Brain microvascular endothelial cell (primary cell): ENCODE measurements at places on chromosomes 3 and 15.

GRCh38 chr3:58144478-58145325 is 66.1 kb downstream of the DNASE1L3 start:
- no peak for DNase-seq

GRCh38 chr3:83482402-83483070 is 1476.3 kb upstream of the CADM2 start:
- no peak for DNase-seq

- DNase-seq = peak; percentile 14
Measured at GRCh38 chr3:34856081-34856947, 783.0 kb upstream of the ARPP21 start.

GRCh38 chr3:189123595-189124387 is 48.0 kb upstream of the TPRG1 start:
- no peak for DNase-seq

GRCh38 chr3:185989511-185989910 is 51.7 kb upstream of the TRA2B start:
- no peak for DNase-seq

GRCh38 chr3:28777806-28778475 is 429.3 kb upstream of the AZI2 start:
- DNase-seq = no peak

DNA sequence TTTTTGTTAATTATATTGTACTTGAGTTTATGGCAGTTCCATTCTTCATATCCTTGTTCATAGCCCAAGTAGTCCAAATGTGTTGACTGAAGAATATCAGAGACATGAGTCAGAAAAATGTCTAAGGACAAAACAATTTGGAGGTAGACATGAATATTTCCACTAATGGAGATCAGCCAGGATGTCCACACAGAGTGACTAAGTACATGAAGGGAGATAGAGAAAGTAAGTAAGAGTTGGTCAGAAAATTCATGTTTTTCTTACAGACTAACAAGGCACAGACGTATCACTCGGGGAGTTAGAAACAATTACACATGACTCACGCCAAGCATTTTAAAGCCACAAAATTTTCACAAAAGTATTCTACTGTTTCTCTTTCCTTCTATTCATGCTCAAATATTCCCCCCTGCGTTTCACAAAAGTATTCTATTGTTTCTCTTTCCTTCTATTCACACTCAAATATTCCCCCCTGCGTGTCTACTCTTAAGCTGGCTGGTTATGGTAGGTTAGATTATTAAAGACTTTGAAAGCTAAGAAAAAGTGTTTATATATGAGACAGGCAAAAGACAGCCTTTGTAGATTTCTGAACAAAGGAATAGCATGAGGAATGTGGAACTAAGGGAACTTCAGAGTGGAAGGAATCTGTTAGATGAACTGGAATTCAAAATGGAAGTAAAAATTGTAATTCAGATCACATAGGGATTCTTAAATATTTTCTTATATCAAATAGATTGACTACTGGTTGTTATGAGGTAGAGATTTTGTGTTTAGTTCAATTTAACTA is 648.7 kb upstream of the CCDC54 start:
- DNase-seq = peak; percentile 94

DNA sequence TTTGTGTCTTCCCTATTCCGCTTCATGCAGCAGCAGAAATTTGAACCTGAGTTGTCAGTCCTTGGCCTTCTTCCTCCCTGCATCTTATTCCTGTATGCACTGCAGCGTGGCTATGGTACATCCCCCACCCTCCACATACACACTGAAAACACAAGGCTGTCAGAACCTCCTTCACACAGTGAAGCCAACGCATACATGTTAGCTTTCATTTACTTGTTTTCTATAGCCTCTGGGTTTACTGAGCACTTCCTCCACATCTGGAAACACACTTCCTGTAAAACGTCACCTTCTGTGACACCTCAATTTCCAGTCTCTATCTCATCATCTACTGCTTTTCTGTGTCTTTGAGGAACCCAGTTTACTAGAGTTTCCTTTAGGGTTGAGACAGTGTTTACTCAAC is 47.0 kb downstream of the SUSD5 start:
- DNase-seq = no peak

DNA sequence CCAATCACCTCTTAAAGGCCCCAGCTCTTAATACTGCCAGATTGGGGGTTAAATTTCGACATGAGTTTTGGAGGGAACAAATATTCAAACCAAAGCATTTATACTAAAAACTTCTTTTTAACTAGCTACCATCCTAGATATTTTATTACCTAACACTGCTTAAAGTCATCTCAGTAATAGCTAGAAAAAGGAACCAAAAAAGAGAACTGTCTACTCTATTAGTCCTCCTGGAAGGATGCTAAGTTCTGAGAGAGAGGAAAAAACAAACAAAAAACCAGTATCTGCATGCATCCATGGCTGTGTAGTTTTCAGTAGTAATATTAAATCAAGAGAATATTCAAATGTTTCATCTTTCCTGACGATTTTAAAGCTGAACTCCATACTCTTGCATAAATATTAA is 5.8 kb downstream of the CPOX start:
- no peak for DNase-seq

DNA sequence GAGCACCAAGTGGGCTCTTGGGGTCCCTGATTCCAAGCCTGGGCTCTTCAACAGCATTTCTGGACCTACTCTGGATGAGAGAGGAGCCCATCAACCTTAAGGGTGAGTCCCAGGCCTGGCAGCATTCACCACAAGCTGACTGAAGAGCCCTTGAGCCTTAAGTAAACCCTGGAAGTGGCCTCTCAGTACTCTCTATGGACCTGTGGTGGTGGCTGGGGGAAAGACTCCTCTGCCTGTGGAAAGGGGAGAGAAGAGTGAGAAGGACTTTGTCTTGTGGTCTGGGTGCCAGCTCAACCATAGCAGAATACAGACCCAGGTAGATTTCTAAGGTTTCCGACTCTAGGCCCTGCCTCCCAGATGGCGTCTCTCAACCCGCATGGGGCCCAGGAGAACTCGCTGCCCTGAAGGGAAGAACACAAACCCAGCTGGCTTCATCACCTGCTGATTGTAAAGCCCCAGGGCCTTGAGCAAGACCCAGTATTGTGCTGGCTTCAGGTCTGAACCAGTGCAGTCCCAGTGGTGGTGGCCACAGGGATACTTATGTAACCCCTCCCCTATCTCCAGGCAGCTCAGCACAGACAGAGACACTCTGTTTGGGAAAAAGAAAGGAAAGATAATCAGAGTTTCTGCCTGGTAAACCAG is 71.4 kb downstream of the TFDP2 start:
- DNase-seq = no peak

GRCh38 chr3:146605106-146605505 is at the start of gene PLSCR5:
TSS of gene PLSCR5 (minus strand) at chr3:146605346. CDS start at chr3:146605212, 134 bp downstream.
- no peak for DNase-seq

GRCh38 chr15:76360416-76360815 is 23.8 kb downstream of the ISL2 start:
- DNase-seq = no peak

GRCh38 chr15:71011503-71012155 is 103.6 kb upstream of the THSD4 start:
- peak; percentile 60 for DNase-seq

DNA sequence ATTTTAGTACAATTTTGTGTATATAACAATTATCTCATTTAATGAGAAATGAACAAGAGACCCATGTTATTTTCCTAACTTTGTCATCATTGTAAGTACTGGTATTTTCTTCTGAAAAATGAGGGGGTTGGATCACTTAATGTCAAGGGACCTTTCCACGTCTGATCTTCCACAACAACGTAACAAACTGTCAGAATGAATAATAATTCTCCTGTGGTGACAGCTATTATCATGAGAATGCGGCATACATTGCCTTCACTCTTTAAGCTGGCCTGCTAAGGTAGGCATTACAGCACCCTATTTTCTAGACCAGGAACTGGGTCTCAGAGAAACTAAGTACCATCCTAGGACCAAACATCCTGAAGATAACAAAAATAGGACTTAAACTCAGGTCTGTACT is 31.5 kb upstream of the MINAR1 start:
- no peak for DNase-seq

DNA sequence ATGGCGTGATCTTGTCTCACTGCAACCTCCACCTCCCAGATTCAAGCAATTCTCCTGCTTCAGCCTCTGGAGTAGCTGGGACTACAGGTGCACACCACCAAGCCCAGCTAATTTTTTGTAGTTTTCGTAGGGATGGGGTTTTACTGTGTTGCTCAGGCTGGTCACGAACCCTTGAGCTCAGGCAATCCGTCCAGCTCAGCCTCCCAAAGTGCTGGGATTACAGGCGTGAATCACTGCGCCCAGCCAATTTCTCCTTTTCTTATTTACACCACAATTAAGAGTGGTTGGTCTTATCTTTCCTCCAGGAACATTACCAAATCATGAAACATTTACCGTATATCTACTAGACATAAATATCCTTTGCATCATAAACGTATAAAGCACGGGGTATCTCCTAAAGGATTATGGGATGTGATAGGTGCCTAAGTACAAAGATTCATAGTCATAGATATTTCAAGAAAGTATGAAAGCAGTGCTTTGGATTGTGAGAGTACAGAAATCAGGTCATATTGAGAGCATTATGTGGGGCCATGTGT is 194.5 kb downstream of the RBMS3 start:
- no peak for DNase-seq

GRCh38 chr15:85335193-85335942 is 45.0 kb upstream of the AKAP13 start:
- DNase-seq = no peak

- DNase-seq = no peak
Measured at GRCh38 chr15:91499774-91500383, 353.6 kb upstream of the SLCO3A1 start.

DNA sequence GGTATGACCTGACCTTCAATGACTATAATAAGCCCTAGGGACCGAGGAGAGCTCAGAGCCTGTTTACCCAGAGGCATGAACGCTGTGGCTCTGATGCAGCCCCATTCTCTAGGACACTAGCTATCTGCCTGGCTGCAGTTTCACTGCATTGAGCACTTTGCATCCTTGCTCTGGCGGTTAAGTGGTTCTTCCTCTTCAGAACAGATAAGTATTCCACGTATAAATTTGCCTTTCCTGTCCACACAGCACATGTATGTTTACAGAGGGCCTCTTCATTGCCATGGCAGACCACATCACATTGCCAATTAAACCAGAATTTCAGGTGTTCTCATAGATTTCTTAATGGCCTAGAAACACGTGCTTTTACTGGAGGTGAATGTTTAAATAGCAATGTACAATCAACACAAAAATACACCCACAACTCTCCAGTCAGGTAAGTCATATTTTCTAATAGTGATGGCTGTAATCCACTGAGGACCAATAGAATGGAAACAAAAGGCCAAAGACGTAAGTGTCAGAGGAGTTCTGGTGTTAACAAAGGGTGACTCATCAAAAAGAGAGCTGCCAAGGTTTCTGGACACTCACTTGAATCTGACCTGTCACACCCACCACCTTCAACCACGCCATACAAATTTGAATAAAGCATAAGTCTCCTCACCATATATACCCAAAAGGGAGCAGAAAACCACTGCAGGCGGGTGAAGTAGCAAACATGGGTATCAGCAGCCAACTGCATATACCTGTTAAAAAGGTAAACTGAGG is 553.4 kb downstream of the OCA2 start:
- no peak for DNase-seq

DNA sequence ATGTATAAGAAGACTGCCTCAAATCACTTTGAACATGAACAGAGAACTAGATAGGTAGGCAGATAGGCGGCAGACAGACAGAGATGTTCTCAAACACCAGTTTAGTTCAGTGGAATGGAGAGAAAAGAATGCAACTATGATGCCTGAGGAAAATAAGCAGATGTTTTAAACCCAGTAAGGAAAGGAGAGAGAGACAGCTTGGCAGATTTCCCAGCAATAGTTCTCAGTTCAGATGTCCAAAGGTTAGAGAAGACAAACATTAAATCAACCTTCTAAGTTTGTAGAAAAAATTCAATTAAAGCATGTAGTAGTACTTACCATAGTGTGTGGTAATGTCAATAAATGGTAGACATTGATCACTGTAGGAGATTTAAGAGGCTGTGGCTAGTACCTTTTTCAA is 209.6 kb upstream of the PFN2 start:
- peak; percentile 77 for DNase-seq

GRCh38 chr15:44427756-44428724 is 611 bp downstream of the CTDSPL2 start:
- DNase-seq = no peak

- peak; percentile 65 for DNase-seq
Measured at GRCh38 chr3:124260206-124260915, 268.4 kb upstream of the ROPN1 start.

DNA sequence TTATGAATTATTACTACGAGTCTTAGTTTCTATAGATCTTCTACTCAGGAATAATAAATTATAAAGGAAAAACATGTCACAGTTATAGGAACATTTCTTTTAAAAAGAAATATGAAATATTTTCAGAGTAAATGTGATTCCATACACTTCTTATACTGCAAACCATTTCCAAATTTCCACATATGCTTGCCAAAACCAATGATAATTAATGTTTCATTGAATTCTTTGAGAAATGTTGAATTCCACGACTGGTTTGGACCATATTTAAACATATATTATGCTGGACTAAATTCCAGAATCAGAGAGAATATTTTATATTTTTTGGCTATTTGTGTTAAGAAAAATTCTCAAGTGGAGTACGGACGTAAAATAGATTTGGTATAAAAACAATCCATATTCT is 144.6 kb downstream of the EPHA3 start:
- DNase-seq = no peak

- no peak for DNase-seq
Measured at GRCh38 chr3:46469680-46470357, 5.1 kb upstream of the LTF start.

GRCh38 chr3:156792945-156793344 is 33.2 kb upstream of the LEKR1 start:
- DNase-seq = no peak

- DNase-seq = peak; percentile 74
Measured at GRCh38 chr3:134242649-134243617, 7.7 kb downstream of the RYK start.

DNA sequence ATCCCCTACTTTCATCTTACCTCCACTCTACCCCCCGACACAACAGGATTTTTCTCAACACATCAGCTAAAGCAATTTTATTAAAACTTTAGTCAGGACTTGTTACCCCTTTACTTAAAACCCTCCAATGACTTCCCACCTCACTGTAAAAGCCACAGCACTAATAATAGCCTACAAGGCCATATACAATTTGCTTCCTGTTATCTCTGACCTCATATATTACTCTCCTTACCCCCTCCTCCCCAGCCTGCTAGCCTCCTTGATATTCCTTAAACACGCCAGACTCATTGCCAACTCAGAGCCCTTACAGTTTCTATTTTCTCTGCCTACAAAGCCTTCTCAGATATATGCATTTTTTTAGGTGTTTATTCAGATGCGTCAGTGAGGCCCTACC is 54.4 kb downstream of the DCUN1D1 start:
- DNase-seq = no peak

GRCh38 chr3:3355442-3355841 is 176.0 kb upstream of the CRBN start:
- no peak for DNase-seq
